ENCODE measurements at places on chromosomes 7 and 10.

- no peak for DNase-seq
Observed at GRCh38 chr10:79583488-79584024, 23.3 kb upstream of the SFTPA2 start.

- DNase-seq = no peak
Observed at GRCh38 chr7:116165717-116166116, 44.6 kb upstream of the TES start.

GRCh38 chr10:114388275-114388674 lies 16.0 kb downstream of the AFAP1L2 start:
- no peak for DNase-seq

GRCh38 chr7:2157473-2158279 lies 75.1 kb downstream of the MAD1L1 start:
- DNase-seq = no peak

DNA sequence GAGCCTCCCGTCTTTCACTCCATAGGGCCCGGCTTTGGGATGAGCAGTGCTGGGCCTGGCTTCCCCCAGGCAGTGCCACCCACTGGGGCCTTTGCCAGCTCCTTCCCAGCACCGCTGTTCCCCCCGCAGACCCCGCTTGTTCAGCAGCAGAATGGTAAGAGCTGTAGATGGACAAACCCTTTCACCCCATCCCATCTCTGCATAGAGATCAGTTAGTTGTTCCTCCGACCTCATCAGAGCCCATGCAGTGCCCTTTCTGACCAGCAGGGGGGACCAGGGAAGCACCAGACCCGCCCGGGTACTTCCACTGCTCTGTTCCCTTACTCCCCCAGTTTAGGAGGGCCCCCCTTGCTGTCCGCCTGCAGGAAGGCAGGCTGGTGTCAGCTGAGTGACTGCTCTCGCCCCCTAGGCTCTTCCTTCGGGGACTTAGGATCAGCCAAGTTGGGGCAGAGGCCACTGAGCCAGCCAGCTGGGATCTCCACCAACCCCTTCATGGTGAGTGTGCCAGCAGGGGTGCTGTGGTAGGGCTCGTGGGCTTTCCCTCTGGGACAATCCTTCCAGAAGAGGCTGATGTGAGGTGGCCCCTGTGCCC lies 9.8 kb downstream of the SAP25 start:
- DNase-seq = peak; percentile 77

- DNase-seq = peak; percentile 13
Observed at GRCh38 chr10:112815269-112816032, 134.6 kb upstream of the TCF7L2 start.

DNA sequence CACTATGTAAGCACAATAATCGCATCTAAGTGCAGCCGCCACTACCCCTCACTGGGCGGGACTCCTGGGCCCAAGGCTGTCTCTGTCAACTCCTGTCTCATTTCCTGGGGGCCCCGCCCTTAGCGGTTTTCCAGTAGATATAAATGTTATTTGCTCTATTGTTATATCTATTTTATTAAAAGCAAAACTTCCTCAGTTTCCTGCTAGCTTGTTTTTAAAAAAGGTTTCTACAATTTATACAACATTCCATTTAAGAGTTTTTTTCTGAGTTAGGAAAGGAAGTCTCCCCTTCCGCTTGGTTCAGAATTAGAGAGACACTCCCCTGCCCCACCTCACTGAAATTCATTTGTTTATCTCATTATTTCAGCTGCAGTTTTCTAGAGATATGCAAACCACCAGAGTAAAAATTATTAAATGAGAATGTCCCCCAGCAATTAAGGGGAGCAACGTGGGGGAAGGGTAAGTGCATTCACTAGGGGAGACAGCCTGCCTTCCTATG lies 82.7 kb downstream of the RAMP3 start:
- DNase-seq = no peak

GRCh38 chr10:49615721-49616120 lies 1.9 kb downstream of the CHAT start:
- DNase-seq = no peak

- DNase-seq = no peak
Observed at GRCh38 chr10:44982114-44982460, 3.5 kb upstream of the DEPP1 start.

DNA sequence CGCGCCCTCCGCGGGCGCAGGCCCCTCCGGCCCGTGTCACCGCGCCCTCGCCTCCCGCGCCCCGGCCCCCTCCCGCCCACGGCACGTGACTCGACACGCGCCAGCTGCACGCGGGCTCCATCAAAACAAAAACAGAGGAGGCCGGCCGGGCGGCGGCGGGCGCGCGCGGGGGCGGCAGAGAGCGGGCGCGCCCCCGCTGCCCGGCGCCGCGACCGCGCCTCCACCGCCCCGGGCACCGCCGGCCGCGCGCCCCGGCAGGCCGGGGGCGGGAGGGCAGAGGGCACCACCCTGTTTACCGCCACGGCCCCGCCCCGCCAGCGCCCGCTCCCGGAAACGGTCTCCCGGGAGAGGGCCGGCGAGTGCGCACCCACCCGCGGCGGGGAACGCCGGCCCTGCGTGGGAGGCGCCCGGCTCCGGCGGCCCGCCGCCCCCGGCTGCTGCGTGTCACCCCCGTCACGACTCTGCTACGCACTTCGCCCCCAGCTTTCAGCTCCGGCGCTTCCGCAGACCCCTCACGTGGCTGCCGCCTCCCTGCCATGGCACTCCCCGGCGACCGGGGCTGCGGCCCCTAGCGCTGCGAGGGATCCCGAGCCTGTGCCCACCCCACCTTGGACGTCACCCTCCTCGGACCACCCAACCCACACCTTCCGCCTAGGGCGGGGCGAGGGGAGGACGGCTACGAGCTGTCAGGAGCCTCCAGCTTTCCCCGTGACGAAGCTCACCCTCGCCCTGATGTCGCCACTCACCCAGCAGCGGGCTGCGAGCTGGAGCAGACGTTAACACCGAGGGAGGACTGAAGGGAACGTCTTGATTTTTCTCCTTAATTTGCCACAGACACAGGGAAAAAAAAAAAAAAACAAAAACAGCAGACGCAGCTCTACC lies 221.6 kb upstream of the MKLN1 start:
- DNase-seq = peak; percentile 79

DNA sequence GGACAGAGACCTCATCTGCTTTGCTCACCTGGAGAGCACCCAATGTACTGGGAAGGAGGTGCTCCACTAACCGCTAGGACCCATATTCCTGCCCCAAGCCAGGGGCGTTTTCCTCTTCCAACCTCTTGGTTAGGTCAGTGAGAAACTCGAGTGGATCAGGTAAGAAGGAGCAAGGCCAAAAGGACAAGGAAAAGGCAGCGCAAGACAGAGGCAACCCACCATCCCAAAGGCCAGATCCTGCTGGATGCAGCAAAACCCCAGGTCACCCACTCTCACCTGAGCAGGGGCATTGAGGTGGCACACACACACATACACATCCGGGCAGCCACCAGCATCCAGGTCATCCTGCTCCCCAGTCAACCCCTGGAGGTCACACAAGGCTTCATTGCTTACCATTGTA lies 105.1 kb downstream of the GRID1 start:
- DNase-seq = no peak

- DNase-seq = no peak
Observed at GRCh38 chr7:28564755-28565374, 152.5 kb downstream of the CREB5 start.

DNA sequence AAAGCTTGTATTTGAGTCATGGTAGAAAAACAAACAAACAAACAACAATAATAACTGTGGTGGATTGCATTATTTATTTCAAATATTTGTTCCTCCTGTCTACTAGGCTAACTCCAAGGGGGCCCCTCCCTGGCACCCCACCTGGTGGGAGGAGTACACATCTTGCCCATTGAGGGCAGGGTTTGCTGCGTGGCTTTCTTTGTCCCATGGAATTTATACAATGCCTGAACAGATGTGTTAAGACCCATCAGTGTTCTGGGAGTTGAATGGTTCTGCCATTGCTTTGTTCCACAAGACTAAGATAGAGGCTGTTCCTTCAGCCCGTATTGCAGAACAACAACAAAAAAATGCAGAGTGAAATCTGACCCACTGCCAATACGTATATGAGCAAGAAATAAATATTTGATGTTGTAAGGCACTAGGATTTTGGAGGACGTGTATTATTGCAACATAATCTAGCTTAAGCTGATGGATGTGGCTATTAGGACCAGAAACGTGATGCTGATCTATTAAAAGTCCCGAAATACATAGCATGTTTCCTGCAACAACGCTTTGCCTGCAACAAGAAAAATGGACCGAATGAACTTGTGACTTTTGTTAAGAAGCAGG lies 119.1 kb upstream of the JCAD start:
- no peak for DNase-seq

GRCh38 chr7:137937202-137937560 lies 64.7 kb downstream of the CREB3L2 start:
- no peak for DNase-seq

GRCh38 chr7:93646538-93646937 lies 72.0 kb upstream of the CALCR start:
- no peak for DNase-seq

- DNase-seq = no peak
Observed at GRCh38 chr7:156021471-156021870, 209.2 kb upstream of the SHH start.

DNA sequence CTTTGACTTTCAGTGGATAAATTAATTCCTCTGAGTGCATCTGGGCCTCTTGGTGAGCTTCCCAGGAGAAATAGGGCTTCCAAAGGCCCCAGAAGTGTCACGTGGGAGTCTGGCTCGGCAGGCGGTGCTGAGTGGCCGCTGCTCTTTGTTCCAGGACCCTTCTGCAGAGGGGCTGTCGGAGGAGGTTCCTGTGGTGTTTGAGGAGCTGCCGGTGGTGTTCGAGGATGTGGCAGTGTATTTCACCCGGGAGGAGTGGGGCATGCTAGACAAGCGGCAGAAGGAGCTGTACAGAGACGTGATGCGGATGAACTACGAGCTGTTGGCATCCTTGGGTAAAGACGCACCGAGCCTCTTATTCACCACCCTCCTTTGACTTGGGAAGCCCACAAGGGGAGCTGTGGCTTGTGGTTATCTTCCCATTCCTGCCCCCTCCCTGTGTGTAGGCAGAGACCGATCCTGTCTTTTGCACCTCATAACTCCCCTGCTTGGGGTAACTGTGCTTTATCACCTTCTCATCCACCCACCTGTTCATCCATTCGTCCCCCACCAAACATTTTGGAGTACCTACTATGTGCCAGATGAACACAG lies 11.9 kb downstream of the ZNF862 start:
- DNase-seq = no peak

- no peak for DNase-seq
Observed at GRCh38 chr10:75070476-75070875, 41.0 kb upstream of the SAMD8 start.

DNA sequence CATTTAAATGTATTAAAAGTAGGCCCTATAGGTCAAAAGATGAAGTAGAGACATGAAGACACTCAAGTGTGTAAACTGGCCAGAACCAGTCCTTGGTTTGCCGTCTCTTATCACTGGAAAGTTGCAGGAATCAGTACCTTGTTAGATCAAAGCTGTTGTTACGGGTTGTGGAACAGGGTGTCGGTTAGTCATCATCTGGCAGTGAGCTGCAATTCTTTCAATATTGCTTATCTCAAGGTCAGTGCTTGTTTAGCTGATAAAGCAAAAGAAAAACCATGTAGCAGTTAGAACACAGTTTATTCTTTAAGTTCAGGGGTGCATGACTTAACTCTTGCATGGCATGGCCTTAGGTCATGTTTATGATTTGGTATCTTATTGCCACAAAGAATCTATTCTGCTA lies 10.0 kb upstream of the SLC13A1 start:
- no peak for DNase-seq

DNA sequence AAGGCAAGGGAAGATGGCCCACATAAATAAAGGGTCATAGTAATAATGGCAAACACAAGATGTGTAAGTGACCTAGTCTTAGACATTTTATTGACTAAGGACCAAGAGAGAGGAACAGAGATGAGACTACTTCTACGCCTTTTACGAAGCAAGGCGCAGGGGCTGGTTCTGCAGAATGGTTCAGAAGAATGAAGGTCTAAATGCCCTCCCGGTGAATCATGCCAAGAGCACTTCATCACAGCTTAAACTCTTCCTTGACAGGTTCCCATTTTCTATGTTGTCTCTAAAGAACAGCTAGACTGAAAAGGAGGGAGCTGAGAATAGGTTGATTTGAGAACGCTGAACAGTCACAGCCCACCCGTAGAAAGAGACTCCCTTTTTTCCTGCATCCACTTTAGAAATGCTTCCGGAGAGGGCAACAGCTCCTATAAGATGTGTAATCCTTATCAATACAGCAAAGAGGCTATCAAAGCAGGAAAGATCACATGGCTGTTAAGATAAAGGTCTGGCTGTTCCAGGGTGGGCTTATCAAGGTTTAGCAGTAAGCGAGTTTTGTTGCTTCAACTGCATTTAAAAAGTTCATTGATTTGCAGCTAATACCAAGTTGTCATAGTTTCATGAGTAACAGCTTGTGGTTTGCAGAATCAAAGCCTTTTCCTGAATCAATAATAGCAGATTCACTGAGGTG lies 93.4 kb upstream of the AUTS2 start:
- DNase-seq = no peak

- no peak for DNase-seq
Observed at GRCh38 chr7:151243408-151244195, 4.9 kb downstream of the SMARCD3 start.

GRCh38 chr10:47095848-47096612 lies 184.8 kb downstream of the PTPN20 start:
- DNase-seq = no peak

DNA sequence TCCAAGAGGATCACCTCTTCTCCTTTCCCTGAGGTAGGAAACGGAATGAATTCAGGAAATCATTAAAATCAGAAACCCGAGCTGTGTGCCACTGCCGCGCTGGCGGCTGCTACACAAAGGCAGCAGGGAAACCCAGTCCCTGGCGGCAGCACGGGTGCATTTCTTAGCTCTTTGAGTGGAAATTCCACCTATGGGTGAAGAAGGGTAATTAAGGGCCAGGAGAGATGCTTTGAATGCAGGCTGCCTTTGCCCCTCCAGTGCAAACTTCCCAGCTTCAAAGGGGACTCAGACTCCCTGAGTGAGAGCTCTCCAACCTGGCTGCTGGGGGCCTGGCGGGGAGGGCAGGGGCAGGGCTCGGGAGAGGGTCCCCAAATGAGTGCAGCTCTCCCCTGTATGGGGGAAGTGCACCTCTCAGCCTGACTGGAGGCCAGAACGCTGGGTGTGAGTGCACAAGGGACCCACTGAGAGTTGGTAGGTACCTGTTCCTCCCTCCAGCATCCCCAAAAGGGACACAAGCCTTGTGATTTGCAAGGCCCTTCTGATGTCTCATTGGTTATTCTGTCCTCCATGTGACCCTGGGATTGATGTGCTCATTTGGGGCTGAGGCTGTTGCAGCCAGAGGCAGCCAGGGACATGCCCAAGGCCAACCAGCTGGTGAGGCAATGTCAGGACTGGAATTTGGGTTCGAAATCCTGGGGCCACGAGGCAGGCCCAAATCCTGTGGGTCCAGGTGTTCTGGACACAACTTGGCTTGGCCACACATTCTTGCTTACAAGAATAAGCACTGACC lies 16.3 kb upstream of the ZMIZ1 start:
- no peak for DNase-seq

- no peak for DNase-seq
Observed at GRCh38 chr10:11763501-11763861, 21.3 kb downstream of the ECHDC3 start.

DNA sequence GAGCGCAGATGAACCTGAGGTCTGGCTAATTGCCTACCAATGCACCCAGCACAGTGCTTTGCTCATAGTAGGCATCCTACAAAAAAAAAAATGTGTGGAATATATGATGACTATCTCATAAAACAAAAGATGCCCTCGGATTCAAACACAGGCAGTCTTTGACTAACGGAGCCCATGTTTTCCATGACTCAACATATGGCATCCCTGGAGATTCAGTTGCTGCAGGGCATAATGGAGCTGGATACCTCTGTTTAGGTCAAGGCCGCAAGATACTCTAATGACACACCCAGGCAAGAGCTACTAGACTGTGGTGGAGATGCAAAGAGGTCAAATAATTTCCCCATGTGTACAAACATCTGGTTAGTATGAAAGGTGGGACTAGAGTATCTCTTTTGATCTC lies 16.3 kb downstream of the CUBN start:
- DNase-seq = no peak

Data from ACHN (cell line).